ENCODE measurements at places on chromosomes 13 and 19.

DNA sequence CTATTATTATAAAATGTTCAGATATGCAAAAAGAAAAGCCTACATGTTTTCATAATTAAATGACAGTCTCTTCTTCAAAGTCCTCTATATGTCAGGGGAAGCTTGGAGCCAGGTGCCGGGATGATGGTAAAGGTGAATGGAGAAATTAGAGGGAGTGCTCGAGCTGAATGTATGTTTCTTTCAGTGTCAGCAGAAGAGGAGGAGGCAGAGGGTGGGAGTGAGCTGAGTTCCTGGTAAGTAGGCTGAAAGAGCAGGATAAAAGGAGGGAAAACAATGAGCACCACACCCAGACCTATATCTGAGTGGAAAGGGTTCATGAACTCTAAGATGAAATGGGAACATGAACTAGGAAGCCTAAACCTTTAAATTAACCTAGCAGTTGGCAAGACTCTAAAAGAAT is 307.6 kb upstream of the NBEA start:
- no peak for DNase-seq

GRCh38 chr13:90926459-90926858 is 421.0 kb upstream of the MIR17HG start:
- no peak for DNase-seq

- DNase-seq: peak; percentile 34
Measured at GRCh38 chr19:12314553-12314952, 18.9 kb downstream of the ZNF563 start.

DNA sequence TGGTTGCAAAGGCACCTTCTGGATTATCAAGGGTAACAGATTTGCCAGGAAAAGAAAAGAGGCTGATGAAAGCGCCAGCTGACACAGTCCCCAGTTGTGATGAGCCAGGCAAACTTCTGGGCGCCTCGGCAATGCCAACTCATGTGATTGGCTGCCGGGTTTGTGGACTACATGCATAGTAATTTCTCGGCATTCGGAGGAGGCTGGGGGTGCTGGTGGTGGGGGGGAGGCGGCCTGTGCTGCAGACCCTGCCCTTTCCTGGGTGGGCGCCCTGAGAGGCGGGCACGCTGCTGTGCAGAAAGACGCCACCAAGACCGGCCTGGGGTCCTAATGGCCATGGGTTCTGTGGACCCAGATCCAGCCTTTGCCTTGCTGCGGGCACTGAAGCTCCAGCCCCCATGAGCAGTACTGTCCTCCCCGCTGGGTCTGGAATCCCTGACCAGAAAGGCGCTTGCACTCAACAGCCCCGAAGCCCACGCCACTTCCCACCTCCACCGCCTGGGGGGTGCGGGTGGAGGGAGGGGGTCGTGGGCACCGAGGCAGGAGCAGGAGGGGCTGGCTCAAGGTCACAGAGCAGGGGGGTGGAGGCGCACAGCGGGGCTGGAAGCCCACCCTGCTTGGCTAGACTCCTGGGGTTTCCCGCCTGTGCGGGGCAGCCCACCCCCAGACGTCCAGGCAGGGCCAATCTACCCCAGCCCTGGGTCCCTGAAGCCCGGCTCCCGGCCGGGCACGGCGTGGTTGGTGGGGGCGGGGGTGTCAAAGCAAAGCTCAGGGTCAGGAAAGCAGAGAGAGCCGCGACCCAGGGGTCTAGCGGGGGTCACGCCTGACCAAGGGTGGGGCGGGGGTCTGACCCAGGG is 1.0 kb downstream of the DIRAS1 start:
- DNase-seq: peak; percentile 43

DNA sequence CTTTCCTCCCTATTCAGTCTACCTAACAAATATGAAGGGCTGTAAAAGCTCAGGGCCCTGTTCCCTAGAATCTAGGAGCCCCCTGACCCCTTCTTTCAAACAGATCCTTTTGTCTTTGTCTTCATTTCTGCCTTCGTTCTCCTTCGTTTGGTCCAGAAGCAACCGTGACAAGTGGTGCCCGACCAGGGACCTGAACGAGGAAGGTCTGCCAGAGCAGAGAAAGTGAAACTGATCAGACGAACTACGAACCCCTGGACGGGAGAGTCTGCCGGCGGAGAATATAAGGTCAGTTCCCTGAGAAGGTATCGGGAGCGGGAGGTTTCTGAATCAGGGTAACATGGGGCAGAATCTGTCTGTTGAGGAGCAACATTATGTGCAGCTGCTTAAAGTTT is 751 bp downstream of the ERVK3-1 start:
- DNase-seq: peak; percentile 66

DNA sequence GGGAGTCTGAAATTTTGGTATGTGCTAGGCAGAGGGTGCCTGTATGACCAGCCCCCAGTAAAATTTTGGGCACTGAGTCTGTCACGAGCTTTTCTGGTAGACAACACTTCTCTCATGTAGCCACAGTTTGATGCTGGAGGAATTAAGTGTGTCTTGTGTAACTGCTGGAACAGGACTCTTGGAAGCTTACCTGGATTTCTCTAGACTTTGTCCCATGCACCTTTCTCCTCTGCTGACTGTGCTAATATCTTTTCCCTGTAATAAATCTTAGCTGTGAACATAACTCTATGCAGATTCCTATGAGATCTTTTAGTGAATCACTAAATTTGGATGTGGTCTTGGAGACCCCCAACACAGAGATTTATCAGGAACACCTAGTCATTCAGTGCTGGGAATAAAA is 13.8 kb downstream of the RNF6 start:
- no peak for DNase-seq

DNA sequence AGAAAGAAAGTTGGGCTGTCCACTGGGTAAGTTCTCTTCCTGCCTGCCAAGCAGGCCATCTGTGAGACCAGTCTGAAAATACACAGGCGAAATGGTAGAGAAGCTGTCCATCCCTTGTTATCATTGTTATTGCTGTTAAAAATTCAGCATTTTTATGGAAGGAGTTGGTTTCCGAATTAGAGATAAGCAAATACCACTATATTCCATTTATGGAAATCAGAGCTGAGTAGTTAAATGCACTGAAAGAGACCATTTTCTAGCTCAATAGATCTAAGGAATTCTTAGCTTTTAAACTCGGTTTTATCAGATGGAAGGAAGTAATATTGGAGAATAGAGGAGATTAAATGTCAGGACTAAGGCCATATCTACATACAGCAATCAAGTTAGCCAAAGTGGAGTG is 40.7 kb downstream of the MZT1 start:
- DNase-seq: no peak

- no peak for DNase-seq
Measured at GRCh38 chr19:4456476-4456842, 1.1 kb downstream of the UBXN6 start.

DNA sequence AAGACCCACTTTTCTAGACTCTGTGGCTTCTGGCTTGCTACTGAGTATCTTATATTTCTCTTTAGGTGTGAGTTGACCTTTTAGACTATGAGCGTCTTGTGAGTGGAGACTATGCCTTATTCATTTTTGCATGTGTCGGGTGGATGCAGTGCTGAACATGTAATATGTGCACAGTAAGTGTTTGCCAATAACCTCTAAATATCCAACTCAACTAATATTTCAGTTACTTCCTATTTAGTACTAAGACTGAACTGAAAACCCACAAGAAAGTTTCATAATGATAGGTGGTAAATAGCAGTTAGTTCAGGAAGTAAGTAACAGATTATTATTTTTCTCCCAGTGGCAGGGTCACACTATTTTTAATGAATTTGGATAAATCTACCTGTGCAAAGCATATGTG is 269.3 kb downstream of the KCNRG start:
- DNase-seq: no peak

DNA sequence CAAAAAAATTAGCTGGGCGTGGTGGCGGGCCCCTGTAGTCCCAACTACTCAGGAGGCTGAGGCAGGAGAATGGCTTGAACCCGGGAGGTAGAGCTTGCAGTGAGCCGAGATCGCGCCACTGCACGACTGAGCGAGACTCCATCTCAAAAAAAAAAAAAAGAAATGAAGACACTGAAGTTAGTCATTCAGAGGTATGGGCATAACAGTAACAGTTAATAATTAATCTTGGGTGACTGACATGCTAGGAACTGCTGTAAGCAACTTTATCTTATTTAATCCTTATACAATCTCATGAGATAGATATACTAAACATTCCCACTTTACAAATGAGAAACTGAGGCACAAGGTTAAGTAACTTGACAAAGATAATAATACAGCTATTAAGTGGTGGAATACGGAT is 4.9 kb downstream of the SKA3 start:
- DNase-seq: no peak

DNA sequence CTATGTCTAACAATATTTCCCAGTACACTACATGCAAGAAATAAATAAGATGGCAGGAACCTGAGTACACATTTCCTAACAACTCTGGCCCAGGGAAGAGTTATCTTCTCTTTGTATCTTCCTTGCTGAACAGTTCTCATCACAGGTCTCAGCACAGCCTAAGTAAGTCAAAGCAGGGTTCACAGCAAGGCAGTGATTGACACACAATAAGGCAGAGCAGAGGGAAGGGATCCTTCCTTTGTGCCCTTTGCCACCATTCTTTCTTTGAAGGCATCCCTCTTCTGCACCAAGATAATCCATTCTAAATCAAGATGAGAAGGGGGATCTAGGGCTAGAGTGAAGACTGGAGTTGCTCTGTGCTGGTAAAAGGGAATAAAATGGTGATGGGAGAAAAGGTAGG is 73.4 kb upstream of the TRPC4 start:
- no peak for DNase-seq

GRCh38 chr13:23372264-23372906 is 61.1 kb downstream of the SACS start:
- peak; percentile 14 for DNase-seq

GRCh38 chr13:97130190-97130589 is 91.9 kb upstream of the MBNL2 start:
- no peak for DNase-seq

GRCh38 chr19:30288911-30289310 is 83.3 kb upstream of the ZNF536 start:
- no peak for DNase-seq

- DNase-seq: no peak
Measured at GRCh38 chr19:15722956-15723355, 4.9 kb upstream of the OR10H2 start.

GRCh38 chr13:67943116-67943515 is 713.0 kb upstream of the PCDH9 start:
- DNase-seq: no peak

DNA sequence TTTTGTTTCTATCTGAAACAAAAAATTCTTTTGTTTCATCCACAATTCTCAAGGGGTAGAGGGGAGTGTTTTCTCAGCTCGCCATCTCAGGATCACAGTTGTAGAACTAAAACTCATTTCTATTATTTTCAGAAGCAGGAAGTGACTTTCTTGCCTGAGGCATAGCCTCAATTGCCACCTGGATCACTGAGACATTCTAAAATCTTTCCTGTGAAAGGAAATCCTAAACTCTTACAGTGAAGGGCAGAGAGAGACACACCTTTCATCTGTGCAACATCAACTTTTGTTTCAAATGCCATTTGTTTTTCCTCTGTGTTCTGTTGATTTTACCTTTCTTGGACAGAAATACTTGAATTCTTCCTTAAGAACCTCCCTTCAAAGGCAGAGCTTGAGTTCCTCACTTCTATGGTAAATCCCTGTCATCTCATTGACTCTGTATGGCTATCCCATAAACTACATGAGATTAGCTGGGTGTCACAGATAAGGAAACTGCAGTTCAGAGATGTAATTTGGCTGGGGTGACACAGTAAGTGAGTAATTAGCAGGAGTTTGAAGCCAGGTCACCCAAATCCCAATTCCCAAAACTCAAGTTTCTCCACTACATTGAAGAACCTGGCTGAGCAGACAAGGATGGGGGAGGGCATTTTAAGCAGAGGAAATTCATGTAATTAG is 224.4 kb upstream of the HTR2A start:
- no peak for DNase-seq

DNA sequence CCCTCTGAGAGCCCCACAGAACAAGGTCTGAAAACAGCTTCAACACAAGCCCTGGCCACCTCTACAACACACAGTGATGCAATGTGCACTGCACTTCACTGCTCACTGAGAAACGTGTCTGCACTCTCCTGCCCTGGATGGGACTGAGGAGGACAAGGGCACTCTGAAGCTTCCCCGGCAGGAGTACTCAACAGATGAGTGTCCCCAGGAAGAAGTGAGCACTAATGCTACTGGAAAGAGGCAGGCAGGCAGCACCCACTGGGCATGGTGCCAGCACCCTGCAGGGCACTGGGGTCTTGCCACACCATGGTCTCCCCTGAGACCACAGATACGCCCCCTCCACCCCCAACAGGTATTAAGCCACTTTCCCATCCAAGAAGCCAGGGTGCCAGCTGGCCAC is 17.7 kb upstream of the SLC35E1 start:
- DNase-seq: peak; percentile 57

- DNase-seq: no peak
Measured at GRCh38 chr13:73107970-73108369, 49.2 kb downstream of the KLF5 start.

- DNase-seq: no peak
Measured at GRCh38 chr13:84263354-84264069, 381.2 kb upstream of the SLITRK1 start.

- no peak for DNase-seq
Measured at GRCh38 chr19:19591133-19591825, 27.2 kb downstream of the PBX4 start.

DNA sequence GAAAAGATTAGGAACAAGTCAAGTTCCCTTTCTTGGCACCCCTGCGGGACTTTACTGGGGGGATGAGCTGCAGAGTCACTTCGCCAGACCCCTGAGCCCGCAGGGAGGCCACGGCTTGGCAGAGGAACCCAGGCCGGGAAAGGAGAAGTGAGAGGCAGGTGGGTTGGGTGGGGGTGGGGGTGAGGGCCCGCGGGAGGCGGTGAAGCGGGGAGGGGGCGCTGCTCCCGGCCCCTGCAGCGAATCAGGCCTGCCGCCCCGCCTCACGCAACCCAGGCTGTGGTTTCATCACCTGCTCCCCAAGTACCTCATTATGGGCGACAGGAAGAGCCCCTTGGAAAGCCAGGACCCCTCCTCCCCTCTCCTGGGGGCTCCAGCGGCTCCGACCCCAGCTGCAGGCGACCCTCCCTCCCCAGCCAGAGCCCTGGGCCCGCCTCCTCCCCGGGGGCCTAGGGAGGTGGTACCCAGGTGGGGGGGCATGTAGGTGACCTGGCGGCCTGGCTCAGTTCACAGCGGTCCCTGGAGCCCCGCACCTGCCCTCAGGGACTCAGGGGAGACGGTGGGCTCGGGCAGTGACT is 9.5 kb downstream of the MEF2B start:
- peak; percentile 44 for DNase-seq

Data from RPMI8226 (cell line).